ELF-1 (cell line): ENCODE measurements at places on chromosomes 12 and 14.
A peak's percentile ranks its signal among the peaks of the same experiment; 100 is the strongest.

DNA sequence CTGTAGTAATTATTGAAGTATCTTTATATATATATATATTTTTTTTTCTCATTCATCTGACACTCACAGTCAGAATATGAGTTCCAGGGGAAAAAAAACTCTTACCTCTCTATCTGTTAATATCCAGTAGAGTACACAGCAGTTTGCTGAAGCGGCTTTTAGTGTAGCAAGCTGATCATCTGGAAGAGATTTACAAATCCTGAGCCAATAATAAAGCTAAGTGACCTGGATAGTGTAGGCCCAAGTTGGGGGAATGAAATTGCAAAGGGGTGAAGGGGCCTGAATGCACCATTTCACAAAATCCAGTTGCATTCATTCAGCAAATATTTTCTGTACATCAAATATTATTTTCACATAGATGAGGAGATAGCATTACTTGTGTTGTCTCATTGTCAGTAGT is 234.6 kb upstream of the FLRT2 start:
- no peak for DNase-seq

GRCh38 chr12:132728502-132728901 is 17.9 kb downstream of the PGAM5 start:
- DNase-seq, result no peak

DNA sequence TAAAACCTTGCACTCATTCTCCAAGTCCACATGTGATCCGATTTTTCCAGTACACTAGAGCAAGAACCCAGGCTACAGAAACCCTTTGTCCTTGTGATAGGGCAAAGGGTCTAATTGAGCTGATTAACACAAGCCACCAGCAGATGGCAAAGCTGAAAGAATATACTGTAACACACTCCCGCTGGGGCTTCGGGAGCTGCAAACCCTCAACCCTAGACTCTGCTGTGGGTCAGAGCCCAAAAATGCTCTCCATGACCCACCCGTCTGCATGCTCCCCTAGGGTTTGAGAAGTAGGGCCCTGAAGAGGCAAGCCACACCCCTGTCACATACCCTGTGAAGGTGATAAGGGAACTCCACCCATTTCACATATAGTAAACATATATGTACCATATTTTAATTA is 33.6 kb upstream of the PCNX1 start:
- DNase-seq, result no peak

DNA sequence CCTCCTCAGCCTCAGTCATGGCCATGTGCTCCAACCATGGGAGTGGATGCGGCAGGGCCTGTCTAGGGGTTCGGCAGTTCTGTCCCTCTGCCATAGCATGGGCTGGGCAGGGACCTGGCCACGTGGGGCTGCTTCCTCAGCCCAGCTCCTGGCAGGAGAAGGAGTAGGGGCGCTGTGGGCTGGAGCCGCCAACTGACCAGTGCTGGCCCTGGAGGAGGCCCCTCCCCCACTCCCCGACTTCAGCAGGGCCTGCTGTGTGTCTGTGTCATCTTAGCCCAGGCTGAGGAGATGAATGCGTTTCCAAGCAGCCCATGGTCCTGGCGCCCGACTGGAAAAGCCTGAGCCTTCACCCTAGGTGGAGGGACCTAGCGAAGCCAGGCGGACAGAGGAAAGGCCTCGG is 2.7 kb upstream of the PACS2 start:
- peak; percentile 70 for DNase-seq

GRCh38 chr14:106530423-106531107 is 1004.2 kb downstream of the TMEM121 start:
- peak; percentile 4 for DNase-seq

GRCh38 chr12:64737539-64737938 is 21.7 kb downstream of the GNS start:
- DNase-seq, result no peak

DNA sequence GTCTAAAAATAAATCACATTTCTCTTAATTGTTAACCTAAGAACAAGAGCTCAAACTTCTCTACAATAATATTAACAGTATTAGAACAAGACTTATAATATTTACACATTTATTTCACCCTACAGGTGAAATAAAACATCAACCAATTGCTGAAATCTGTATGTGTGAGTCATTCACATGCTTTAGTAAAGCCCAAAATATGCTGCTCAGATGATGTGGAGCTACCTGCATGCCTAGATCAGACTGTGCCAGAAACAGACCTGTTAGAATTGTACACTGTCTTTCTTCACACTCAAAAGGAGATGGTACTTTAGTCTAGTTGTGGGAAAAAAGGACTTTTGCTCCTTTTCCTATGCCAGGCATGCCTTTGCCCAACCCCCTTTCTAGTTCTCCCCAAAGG is 54.7 kb downstream of the RPS6KA5 start:
- DNase-seq, result no peak

DNA sequence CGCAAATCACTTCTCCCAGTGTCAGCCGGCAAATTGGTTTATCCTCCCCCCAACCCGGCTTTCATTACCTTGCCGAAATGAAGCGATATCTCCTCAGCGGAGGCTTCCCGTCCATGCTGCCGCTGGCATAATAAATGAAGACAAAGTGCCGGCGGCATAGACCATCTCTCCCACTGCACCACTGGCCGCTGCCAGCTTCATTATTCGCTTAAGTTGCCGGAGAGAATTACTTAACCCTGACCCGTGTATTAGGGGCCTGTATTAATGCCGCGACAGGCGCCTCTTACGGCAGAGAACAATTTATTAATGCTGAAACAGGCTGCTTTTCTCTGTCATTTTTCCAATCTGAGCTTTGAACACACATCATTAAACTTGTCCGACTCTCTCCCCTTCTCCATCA is 17.5 kb upstream of the GPATCH2L start:
- no peak for DNase-seq

- no peak for DNase-seq
Observed at GRCh38 chr12:46414591-46415268, 42.2 kb upstream of the SLC38A2 start.

- no peak for DNase-seq
Observed at GRCh38 chr12:15933751-15934150, 22.6 kb downstream of the DERA start.

DNA sequence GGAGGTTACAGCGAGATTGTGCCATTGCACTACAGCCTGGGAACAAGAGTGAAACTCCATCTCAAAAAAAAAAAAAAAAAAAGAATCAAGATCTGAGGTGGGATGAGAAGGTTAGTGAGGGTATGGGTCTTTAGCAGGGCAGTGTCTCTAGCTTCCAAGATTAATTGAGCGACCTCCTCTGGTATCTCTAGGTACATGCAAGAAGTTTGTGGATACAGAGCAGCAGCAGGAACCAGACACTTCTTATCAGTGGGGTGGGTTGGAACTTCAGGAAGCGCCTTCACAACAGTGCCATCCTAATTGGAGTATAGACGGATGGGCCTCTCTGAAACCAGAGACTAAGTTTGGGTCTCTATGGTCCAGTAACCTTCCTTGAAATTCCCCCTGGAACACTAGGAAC is 51.9 kb upstream of the CISTR start:
- DNase-seq, result no peak

- DNase-seq, result no peak
Observed at GRCh38 chr14:55239320-55239719, 31.9 kb upstream of the FBXO34 start.

DNA sequence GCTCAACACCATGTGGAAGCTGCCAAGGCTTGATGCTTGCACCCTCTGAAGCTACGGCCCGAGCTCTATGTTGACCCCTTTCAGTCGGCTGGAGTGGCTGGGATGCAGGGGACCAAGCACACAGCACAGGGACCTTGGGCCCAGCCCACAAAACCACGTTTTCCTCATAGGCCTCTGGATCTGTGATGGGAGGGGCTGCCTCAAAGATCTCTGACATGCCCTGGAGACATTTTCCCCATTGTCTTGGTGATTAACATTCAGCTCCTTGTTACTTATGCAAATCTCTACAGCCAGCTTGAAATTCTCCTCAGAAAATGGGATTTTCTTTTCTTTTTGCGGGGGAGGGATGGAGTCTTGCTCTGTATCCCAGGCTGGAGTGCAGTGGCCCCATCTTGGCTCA is 46.3 kb downstream of the MON2 start:
- DNase-seq, result peak; percentile 51

- no peak for DNase-seq
Observed at GRCh38 chr12:2447861-2448260, 346.9 kb upstream of the FKBP4 start.

- DNase-seq, result no peak
Observed at GRCh38 chr14:99260116-99260515, 11.9 kb downstream of the BCL11B start.

DNA sequence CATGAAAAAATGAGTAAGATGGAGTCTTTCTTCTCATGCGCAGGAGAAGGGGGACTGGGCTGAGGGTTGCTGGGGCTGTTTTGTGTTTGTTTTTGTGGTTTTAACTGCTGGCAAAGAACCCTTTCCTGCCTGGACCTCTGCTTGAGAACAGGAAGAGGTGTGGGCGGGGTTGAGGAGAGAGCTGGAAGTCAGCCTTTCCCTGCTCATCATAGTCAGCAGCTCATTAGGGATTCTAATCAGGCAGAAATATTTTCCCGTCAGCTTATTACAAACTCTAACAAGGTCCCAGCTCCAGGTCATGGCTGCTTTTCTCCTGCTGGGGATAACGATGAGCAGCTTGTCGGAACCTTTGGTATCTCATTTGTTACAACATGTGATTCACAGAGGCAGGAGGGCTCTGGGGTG is 185.0 kb upstream of the NRXN3 start:
- no peak for DNase-seq

GRCh38 chr12:117882181-117882580 is 86.6 kb downstream of the KSR2 start:
- DNase-seq, result no peak

- no peak for DNase-seq
Observed at GRCh38 chr12:131034631-131035244, 81.0 kb downstream of the ADGRD1 start.

GRCh38 chr14:77023001-77023996 is 5.2 kb downstream of the IRF2BPL start:
- DNase-seq, result peak; percentile 77

GRCh38 chr12:57657744-57658143 is 24.7 kb upstream of the B4GALNT1 start:
- DNase-seq, result no peak

DNA sequence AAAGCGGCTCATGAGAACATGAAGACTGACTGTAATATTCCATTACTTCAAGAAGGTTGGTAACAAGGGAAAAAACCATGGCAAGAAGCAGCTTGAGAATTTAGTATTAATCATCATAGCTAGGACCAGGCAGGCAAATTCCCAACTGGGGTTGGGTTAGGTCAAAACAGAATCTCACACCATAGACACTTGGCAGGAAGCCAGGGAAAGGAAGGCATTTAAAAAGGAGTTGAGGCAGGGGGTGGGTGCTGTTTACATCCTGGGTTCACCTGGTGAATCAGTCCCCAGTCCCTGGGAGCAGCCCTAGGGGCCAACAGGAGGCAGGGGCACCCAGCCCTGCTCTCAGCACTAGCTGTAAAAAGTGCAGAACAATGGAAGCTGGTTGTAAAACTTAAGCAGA is 108.6 kb downstream of the EGLN3 start:
- no peak for DNase-seq

- DNase-seq, result no peak
Observed at GRCh38 chr12:88958153-88958552, 377.9 kb upstream of the KITLG start.

GRCh38 chr14:103188810-103189480 is 65.7 kb downstream of the TNFAIP2 start:
- DNase-seq, result no peak

DNA sequence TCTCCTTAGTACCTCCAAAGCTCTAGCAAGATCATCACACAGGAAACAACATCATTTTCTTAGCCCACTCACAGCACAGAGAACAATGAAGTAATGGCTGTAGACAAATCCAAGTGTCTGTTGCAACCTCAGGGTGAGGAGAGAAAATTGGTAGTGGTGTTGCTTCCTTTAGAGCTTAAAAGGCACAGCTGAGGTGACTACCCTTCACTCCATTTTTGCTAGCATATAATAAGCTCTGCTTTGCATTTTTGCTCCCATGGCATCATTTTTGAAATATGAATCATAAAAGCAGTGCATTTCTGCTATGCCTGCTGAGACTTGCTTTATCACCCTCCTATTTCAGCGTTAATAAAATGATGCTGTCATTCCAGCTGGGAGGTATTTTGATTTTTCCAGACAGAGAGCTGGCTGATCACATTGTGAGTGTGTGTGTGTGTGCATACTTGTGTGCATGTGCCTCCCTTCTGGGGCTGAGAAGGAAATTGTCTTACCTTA is 18.5 kb upstream of the PCNX1 start:
- DNase-seq, result no peak

DNA sequence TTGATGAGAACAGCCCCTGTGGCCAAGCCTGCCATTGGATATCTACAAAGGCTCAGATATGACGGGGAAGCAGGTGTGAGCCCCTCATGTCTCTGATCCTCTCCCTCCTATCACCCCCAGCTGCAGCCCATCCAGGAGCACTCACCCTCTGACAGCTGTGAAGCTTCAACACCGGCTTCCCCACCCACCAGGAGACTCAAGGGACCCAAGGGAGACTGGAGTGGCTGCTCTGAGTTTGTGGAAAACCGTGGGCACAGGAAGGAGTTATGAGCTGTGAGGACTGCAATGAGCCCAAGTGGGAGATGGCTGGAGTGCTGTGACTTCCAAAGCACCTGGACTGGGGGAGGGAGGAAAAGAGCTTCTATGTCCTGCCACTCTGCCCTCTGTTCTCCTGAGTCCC is 7.9 kb downstream of the IFI27L2 start:
- DNase-seq, result no peak

DNA sequence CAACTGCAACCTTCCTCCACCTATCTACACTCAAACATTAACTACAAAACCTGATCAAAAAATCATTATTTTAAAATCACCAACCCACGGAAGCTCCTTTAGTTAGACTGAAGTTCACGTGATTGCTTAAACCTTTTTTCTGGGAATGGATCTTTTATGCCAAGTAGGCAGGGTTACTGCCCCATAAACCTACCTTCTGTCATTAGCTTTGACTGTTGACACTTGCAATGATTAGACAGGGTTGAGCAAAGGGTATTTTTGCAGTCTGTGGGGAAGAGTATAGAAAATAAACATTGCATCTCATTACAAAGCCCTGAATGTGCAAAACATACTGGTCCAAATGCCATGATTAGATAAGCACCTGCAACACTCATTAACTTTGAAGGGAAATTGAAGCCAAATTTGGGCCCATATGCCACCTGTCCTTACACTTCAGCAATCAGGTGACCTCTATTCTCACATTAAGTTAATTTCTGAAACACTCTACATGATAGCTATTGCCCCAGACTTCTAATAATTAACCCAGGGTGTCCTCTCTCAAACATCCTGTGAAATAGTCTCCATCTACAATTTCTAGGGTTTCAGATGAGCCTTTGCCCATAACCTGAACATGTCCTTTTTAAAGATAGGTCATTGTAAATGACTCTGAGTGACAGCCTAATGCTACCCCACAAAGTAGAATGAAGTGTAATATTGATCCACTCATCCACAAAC is 156.0 kb upstream of the PLEKHG7 start:
- DNase-seq, result no peak

- DNase-seq, result peak; percentile 40
Observed at GRCh38 chr12:12745576-12746211, 28.5 kb downstream of the CDKN1B start.

GRCh38 chr14:38544776-38545175 is 288.9 kb upstream of the CLEC14A start:
- DNase-seq, result no peak

GRCh38 chr14:100134586-100134985 is 24.9 kb downstream of the DEGS2 start:
- DNase-seq, result no peak

- DNase-seq, result no peak
Observed at GRCh38 chr14:103073367-103073875, 10.6 kb upstream of the LBHD2 start.
